ENCODE measurements at places on chromosomes 11 and 22.

DNA sequence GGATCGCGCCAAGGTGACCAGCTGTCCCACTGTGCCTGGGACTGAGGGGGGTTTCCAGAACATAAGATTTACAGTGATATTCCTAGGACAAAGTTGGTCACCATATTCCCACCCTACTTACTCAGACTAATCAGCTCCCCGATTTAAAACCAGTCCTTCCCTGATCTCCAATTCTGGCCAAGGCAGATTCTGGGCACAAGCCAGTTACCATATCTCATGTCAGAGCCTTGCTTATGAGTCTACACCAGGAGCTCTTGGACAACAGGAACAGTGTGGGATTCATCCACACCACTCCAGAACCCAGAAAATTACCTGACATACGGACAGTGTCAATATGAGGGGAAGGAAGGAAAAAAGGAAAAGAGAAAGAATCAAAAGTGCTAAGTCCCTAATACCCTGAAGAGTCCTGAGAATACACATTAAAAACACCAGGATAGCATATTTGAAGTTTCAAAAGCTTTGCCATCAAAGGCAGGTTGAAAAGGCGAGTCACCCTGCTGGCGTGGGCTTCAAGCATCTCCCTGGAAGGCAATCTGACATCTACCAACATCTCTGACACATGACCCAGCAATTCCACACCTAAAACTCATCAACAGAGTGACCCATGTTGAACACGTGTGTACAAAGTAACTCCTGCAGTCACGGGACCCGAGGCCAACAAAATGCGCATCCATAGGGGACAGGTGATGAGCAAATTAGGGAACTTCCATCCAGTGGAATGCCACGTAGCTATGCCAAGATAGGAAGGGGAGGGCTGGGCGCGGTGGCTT lies 8.0 kb upstream of the IL2RB start:
- DNase-seq: no peak

GRCh38 chr11:65646958-65647701 lies 9.2 kb downstream of the SIPA1 start:
- DNase-seq: no peak

- DNase-seq: no peak
These were observed 1517.5 kb upstream of the TENM4 start for GRCh38 chr11:80958361-80958760.

DNA sequence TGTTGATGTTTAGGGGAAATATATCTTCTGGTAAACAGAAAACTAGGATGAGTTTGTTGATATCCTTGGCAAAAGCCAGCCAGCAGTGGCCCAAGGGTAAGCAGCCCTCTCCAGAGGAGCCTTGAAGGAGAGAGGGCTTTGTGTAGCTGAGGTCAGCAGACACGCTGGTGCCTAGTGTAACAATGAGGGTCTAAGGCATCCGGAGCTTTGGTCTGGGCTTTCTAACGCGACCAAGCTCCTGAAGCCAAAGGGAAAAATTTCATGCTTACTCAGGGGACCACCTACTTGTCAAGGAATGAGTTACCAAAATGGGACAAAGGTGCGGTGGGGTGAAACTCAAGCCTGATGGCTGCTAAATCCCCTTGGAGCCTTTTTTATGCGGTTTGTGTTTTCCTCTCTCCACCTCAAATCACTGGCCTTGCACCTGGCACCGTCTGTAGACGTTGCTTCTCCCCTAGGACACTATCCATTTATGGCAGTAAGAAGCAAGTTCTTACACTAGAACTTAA lies 134.9 kb downstream of the DBX1 start:
- no peak for DNase-seq

GRCh38 chr22:49999946-50000586 lies 12.5 kb downstream of the IL17REL start:
- no peak for DNase-seq

DNA sequence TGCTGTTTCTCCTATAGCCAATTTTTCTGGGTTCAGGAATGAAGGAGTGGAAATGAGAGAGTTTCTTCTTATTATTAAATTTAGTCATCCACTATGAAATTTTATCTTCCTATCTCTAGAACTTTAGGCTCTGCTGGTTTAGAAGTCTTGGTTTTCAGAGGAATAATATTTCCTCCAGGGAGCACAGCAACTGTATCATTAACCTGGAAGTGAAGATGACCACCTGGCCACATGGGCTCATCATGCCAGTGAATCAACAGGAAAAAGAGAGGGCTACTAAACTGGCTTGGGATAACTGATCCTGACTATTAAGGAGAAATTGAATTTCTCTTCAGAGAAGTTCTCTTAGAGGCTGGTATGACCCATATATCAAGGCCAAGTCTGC lies 44.4 kb downstream of the ADM start:
- DNase-seq: no peak

GRCh38 chr11:12712132-12712531 lies 37.9 kb downstream of the TEAD1 start:
- no peak for DNase-seq

GRCh38 chr11:4180441-4181183 lies 86.0 kb downstream of the RRM1 start:
- no peak for DNase-seq

All from DMS79 (cell line).